Astrocyte of the spinal cord (primary cell): ENCODE measurements at places on chromosomes 6 and 20.
A peak's percentile ranks its signal among the peaks of the same experiment; 100 is the strongest.

DNA sequence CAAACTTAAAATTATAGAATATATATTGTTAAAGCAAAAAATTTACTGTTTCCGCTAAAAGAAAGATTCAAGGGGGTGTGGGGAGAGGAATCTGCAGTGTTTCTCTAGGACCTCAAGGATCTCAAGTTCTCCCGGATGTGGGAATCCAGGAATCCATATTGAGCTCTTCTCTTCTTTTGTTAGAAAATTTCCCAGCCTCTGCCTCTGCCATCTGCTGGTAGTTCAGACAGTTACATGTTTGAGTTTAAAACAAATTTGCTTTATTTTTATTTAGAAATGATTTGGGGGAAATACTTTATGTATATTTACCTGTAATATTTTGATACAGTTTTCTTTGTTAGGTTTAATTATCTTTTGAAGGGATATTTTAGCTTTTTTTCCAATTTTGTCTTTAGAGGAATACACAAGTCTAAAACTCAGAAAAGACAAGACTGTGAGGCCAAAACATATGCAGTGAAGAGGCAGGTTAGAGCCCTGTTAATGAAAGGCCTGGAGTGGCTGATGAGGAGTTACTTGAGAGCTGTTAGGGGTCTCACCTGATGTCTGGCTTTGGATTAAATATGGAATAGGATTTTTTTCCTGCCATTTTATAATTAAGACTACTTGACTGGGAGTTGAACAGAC lies 268.8 kb downstream of the ARID1B start:
- peak; percentile 80 for DNase-seq

DNA sequence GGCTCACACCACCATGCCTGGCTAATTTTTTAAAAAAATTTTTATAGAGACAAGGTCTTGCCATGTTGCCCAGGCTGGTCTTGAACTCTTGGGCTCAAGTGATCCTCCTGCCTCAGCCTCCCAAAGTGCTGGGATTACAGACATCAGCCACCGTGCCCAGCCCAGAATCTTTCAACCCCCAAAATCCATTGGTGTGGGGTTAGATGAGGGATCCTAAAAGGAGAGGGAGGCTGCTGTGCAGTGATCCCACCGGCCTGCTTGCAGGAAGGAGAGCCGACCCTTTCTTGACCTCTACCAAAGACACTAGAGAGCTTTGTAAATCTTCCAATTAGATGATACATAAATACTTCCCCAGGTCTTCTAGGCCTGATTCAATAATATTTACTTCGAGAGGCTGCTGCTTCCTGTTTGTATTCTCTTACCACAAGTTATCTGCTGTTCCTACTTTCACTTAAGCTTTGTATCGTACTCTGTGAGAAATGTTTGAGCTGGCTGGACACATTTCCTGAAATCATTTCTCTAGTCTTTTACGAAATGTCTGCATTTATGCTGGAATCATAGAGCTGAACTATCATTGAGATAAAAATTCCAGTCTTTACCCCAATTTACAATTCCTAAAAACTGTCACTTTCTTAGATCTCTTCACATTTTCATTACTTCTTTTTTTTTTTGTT lies 49.3 kb upstream of the IER3 start:
- peak; percentile 70 for DNase-seq

DNA sequence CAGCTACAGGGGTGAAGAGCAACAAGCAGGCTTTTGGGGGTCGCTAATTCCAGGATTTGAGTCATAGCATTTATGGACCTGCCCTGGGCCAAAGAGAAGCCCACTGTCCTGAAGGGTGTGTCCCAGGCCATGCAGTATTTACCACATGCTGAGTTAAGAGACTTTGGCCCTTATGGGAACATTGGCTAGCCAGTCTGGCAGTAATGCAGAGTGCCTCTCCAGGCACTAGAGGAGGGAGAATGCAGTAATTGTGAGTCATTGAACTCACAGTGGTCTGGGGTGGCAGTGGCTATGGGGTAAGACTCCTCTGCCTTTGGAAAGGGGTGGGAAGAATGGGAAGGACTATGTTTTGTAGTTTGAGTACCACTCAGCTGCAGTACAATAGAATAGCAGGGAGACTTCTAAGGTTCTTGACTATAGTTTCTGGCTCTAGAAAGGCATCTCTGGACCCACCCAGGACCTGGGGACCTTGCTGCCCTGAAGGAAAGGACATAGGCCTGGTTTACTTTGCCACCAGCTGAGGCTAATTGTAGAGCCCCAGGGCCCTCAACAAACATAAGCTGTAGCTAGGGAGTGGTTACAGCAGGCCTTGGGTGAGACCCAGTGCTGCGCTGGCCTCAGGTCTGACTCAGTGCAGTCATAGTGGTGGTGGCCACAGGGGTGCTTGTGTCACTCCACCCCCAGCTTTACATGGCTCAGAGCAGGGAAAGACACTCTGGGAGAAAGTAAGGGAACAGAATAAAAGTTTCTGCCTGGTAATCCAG lies 520.9 kb downstream of the HTR1B start:
- peak; percentile 11 for DNase-seq

GRCh38 chr6:21505574-21505990 lies 88.0 kb upstream of the SOX4 start:
- no peak for DNase-seq

- DNase-seq, result no peak
These were observed 289.9 kb downstream of the KIF16B start for GRCh38 chr20:16283307-16283706.

DNA sequence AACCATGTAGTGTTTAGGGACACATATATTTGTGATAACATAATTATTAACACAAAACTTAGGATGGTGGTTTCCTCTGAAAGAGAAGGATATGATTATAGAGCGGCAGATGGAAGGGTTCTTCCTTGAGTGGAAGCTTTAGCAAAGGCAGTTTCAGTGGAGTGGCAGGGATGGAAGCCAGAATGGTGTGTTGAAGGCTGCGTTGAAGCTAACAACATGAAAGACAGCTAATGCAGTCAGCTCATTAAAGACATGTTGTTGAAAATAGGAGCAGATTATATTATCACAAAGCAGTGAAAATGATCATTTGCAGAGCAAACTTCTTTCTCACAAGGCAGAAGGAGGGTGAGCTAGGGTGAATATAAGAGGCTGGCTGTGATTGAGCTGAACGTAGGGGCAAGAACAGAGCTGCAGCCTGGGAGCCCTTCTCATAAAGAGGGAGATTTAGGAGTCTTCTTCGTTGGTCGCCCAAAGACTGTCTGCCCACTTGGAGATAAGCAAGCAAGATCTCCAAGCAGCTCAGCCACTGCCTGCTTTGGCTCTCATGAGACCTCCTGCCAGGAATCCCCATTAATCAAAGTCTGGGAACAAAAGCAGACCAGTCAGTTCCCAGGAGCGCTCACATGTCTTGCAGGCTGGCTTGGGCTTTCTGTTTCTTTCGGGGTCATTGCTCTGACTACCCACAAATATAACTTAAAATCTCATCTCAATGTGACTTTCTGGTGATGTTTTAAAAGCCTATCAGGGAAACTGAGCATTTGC lies 2.6 kb upstream of the ANKRD6 start:
- peak; percentile 37 for DNase-seq

DNA sequence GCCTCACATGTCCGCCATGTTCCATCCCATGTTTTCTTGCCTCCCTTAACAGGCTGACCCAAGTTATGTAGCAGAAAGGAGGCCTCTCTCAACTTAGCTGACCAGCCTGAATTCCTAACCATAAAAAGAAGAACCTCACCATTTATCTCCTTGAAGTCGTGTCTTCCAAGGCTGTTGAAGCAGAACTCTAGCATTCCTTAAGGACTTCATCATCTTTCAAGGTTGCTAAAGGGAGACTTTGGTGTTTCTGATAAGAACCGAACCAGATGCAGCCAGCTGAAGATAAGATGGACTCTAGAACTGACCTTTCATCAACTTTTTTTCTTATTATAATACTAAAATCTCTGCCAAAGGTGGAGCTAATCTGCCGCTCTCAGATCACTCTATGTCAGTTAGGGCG lies 571.7 kb upstream of the SLC35B3 start:
- no peak for DNase-seq

DNA sequence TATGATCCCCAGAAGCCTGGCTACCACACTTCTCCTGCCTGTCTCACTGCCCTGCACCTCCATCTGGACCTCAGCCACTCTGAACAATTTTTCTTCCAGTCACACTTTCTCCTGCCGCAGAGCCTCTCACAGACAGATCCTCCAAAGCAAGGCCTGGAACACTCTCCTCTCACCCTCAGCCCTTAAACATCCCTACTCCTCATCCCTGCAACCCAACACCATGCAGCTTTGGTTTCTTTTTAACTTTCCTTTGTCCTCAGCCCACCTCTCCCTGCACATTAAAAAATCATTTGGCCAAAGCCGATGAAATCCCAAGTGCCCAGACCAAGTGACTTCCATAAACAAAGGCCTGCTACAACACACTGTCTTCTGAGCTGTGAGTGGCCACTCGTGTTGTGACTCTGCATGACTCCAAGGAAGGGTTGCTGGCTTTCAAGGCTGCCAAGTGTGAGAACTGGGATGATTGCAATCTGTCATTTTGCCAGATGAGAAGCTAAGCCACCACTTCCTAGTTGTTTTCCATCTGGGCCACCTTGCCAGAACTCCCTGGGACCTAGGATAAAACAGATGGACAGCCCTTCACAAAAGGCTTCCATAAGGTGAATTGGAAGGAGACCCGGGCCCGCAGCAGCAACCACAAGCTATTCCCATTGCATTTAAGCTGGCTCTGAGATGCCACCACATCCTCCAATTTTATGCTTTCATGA lies 144.4 kb upstream of the SSTR4 start:
- DNase-seq, result no peak

DNA sequence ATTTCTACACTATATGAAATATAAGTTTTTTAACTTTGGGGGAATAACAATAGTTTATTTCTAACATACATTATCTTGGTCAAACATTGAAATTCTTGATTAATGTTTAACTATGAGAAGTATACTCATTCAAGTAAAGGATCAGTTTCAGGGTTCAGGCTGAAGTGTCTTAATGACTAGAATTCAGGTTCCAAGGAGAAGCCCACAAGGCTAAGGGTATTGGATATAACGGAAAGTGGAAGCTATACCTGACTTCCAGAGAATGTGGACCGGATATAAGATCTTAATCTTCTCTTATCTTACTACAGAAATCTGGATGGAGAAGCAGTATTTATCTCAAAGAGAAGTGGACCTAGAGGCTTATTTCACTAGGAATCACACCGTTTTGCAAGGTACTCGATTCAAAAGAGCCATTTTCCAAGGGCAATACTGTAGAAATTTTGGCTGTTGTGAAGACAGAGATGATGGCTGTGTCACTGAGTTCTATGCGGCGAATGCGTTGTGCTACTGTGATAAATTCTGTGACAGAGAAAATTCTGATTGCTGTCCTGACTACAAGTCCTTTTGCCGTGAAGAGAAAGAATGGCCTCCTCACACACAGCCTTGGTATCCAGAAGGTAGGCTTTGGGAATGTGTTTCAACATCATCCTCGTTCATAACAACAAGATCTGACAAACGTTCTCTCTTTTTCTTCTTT lies at the start of gene TINAG:
Gene TINAG (plus strand): TSS at position 153 of the 697 bp plus-strand sequence. CDS start 110 bp downstream, at position 263.
- no peak for DNase-seq
